Left cardiac atrium (tissue), 4 donors: ENCODE measurements at places on chromosomes 16 and 17. TPM values are rescaled to one million over a fixed set of nuclear protein-coding genes. Genes with fewer than 3 reads are reported as not detected.
A peak's percentile ranks its signal among the peaks of the same experiment; 100 is the strongest.

The RUNDC3A gene
- 1.0 TPM for total RNA-seq

The C17orf67 gene
- 0.92 TPM for total RNA-seq

The SOCS7 gene
- 11.2 TPM for total RNA-seq

DNA sequence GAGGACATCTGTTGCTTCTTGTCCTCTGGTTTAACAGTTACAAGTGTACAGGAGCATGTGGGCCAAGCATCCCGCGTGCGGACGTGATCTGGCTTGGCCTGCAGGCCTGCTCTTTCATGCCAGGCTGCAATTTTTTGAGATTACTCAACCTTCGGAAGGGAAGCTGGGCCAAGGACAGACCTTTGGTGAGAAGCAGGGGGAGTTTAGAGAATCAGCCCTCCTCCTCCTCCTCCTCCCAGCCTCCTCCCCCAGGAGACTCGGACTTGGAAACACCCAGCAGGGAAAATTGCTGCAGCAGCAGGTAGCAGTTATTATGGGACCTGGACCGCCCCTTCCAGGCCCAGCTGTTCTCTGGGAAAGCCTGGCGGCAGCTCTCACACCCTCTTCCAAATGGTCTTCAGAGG, 5.1 kb upstream of the KLHL36 start:
- peak; percentile 77 for DNase-seq

- no peak for DNase-seq
Observed at GRCh38 chr16:81437865-81438264, 6.7 kb upstream of the CMIP start.

DNA sequence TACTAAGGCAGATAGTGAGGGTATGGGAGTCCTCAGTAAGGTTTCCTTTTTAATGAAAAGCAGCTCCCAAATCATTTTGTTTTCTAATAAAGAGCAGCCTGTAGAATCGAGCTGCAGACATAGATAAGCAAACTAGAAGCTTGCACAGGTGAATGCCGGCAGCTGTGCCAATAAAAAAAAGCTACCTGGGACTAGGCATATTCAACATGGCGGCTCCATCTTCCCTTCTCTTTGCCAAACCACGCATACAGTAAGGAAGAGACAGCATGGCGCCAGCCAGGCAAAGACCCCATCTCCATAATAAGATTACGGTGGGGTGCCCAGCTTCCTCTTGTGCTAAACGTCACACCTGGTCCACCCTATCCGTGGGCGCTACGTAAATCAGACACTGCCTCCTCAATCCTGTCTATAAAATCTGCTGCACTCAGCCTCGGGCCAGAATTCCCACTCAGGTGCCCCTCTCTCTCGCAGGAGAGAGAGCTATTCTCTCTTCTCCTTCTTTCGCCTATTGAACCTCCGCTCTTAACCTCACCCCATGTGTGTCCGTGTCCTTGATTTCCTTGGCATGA, 92.7 kb upstream of the FA2H start:
- DNase-seq: no peak

GRCh38 chr16:64321066-64321465, 800.8 kb downstream of the CDH11 start:
- no peak for DNase-seq

DNA sequence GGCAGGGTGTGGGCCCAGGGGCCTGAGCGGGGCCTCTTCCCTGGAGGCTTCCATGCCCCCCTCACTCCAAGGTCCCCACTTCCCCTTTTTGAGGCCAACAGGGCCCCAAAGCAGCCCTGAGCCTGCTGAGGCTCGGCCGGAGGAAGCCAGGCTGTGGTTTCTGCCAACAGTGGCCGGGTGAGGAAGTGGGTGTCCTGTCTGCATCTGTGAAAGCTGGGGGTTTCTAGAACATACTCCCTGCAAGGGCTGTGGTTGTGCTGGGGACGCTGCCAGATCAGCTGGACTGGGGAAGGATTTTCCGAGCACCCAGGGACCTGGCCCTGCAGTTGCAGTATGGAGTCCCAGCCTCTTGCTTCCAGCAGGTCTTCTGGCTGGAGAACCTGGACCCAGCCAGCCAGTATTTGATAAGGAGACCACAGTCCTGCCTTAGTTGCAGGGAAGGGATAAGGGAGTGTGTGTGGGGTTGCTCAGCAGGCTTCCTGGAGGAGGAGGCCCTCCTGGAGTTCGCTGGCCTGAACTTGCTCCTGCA, 15.7 kb downstream of the ADCY7 start:
- DNase-seq: peak; percentile 69
